CD4-positive, alpha-beta T cell (primary cell): ENCODE measurements at places on chromosomes 6 and 20. TPM values are rescaled to one million over a fixed set of nuclear protein-coding genes. Genes with fewer than 3 reads are reported as not detected.

- H3K27me3 ChIP-seq = no peaks in the 10 kb centered on the region
- no peak overlapping the region for H3K4me3 ChIP-seq
- H3K27ac ChIP-seq = no peak overlapping the region
- DNase-seq = no peak
- H3K36me3 ChIP-seq = no peaks in the 10 kb centered on the region
- H3K4me1 ChIP-seq = no peaks in the 10 kb centered on the region
Measured at GRCh38 chr6:11814819-11815218, 36.2 kb upstream of the ADTRP start.

PREP gene
- 14.9 TPM for total RNA-seq

DNA sequence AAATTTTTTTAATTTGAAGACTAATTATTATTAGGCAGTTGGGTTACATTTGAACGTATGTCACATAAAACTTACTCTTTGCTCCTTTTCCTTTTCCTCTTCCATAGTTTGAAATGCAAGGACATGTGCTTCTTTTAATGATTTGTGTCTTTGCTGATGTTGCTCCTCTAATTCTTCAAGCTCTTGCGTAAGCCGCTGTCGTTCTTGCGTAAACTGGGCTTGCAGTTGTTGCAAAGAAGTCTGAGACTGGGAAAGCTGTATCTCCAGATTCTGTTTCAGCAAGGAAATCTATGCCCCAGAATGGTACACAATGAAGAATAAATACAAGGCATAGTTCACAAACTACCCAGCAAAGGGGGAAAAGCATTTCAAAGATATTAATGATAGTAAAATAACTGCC lies 45.1 kb upstream of the MCM9 start:
- no peak overlapping the region for H3K27ac ChIP-seq
- H3K36me3 ChIP-seq = no peaks in the 10 kb centered on the region
- H3K4me3 ChIP-seq = no peak overlapping the region
- no peak for DNase-seq

DNA sequence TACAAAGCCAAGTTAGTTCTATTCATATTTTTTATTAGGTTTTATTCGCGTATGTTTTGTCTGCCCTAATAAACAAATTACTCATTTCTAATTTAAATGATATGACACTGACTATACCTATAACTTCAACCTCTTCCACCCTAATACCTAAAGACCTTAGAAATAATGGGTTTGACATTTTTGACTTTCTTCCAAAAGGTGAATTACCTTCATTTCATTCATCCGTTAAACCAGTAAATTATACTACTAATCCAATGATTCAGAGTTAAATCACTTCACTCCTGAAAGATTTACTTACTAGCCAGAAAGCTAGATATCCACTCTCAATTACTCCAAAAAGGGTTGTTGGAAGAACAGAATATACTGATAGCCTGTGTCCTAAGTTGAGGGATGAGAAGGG lies 5.2 kb downstream of the MRPS10 start:
- no peaks in the 10 kb centered on the region for H3K27me3 ChIP-seq
- H3K4me1 ChIP-seq = peaks cover 20% of the 10 kb centered on the region
- no peak for DNase-seq
- no peak overlapping the region for H3K27ac ChIP-seq
- peaks cover 59% of the 10 kb centered on the region for H3K36me3 ChIP-seq

LZTS3 gene
- total RNA-seq = 22.4 TPM

GRCh38 chr6:127855542-127856159 lies 45.2 kb downstream of the THEMIS start:
- peak; percentile 75 for DNase-seq
- H3K36me3 ChIP-seq = peaks cover 32% of the 10 kb centered on the region
- peaks cover 6% of the 10 kb centered on the region for H3K4me1 ChIP-seq
- H3K27ac ChIP-seq = no peak overlapping the region
- no peaks in the 10 kb centered on the region for H3K27me3 ChIP-seq
- H3K4me3 ChIP-seq = no peak overlapping the region

- H3K36me3 ChIP-seq = no peaks in the 10 kb centered on the region
- H3K4me1 ChIP-seq = peaks cover 31% of the 10 kb centered on the region
- no peak overlapping the region for H3K27ac ChIP-seq
- H3K4me3 ChIP-seq = peak overlapping the region; percentile 17
- no peak for DNase-seq
Measured at GRCh38 chr6:14717307-14717706, 528.6 kb upstream of the JARID2 start.

CRISP3 gene
- not detected for total RNA-seq

DNA sequence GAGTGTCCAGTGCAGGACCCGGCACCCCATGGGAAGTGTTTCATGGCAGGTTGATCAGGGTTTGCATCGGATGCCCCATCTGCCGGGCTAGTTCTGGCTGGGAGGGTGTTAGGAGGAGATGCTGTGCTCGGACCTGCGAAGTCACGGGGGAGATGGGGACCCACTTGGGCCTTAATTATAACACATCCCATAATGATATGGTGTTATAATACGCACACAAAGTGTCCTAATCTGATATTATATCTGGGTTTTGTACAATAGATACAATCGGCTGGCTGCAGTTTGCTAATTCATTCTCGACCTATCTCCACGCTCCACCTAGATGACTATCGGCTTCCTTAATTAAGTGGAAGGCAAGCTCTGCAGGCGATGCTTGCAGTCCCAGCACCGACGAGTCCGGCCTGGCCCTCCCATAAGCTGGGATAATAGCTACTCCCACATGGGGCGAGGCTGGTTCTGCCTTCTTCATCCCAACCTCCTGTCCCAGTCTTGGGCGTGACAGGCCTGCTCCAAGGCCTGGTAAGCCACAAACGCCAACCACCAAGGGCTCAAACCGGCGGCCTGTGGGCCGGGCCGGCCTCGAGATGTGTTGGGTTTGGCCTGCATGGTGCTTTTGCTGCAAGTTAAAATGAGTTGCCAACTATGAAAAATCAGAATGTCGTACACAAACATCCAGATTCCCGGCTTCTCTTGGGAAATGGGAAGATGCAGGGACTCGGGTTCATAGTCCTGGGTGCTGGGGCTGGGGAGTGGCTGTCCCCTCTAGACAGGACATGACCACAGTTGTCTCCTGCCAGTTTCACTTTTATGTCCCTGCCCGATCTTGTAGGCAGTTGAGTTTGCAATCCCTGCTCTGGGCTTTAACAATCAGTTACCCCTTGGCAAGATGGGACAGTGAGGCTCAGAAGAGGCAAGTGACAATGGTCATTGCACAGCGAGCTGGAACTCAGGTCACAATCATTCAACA lies 32.7 kb downstream of the CEBPB start:
- no peaks in the 10 kb centered on the region for H3K4me1 ChIP-seq
- H3K27me3 ChIP-seq = no peaks in the 10 kb centered on the region
- no peak overlapping the region for H3K4me3 ChIP-seq
- DNase-seq = no peak

GRCh38 chr6:37308069-37308815 lies 45.5 kb upstream of the RNF8 start:
- peaks cover 38% of the 10 kb centered on the region for H3K36me3 ChIP-seq
- no peaks in the 10 kb centered on the region for H3K4me1 ChIP-seq
- no peak for DNase-seq
- no peak overlapping the region for H3K4me3 ChIP-seq

- H3K27me3 ChIP-seq = no peaks in the 10 kb centered on the region
- DNase-seq = no peak
- no peak overlapping the region for H3K4me3 ChIP-seq
- H3K4me1 ChIP-seq = no peaks in the 10 kb centered on the region
- no peak overlapping the region for H3K27ac ChIP-seq
Measured at GRCh38 chr6:74248966-74249365, 553.0 kb downstream of the CD109 start.

GRCh38 chr6:6730831-6731230 lies 142.3 kb downstream of the LY86 start:
- no peak for DNase-seq
- H3K27ac ChIP-seq = no peak overlapping the region
- H3K27me3 ChIP-seq = no peaks in the 10 kb centered on the region
- H3K36me3 ChIP-seq = no peaks in the 10 kb centered on the region
- H3K4me3 ChIP-seq = no peak overlapping the region
- no peaks in the 10 kb centered on the region for H3K4me1 ChIP-seq

TSBP1 gene
- total RNA-seq = not detected

DNA sequence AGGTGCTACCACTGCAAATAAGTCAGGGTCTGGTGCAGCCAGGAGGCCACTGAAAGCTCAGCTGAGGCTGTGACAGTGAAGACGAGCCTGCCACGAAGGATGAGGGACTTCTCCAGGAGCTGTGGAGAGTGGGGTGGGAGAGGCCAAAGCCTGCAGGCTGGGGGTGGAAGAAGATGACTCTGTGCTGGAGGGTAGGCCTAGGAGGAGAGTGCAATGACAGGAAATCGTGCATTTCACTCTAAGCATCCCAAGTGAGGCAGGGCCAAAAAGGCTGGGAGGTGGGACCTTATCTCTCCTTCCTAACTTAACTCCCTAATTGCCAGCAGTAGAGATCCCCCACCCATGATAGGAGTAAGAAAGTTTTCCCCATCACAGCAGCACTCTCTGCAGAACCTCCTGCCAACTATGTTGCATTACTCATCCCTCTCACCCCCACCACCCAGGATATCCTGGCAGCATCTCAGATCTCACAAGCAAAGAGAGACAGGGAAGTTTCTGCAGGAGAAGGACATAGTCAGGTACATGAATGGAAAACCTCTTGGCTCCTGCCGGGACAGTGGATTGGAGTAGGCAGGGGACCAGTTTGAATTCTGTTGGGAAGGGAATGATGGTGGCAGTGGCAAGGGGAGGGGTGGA lies 466.2 kb downstream of the CDH26 start:
- no peak overlapping the region for H3K4me3 ChIP-seq
- H3K27ac ChIP-seq = no peak overlapping the region
- H3K27me3 ChIP-seq = no peaks in the 10 kb centered on the region
- H3K36me3 ChIP-seq = no peaks in the 10 kb centered on the region
- H3K4me1 ChIP-seq = no peaks in the 10 kb centered on the region

- H3K27me3 ChIP-seq = no peaks in the 10 kb centered on the region
- peaks cover 12% of the 10 kb centered on the region for H3K36me3 ChIP-seq
- H3K27ac ChIP-seq = no peak overlapping the region
- no peaks in the 10 kb centered on the region for H3K4me1 ChIP-seq
- H3K4me3 ChIP-seq = no peak overlapping the region
- no peak for DNase-seq
Measured at GRCh38 chr6:16545382-16545781, 215.9 kb downstream of the ATXN1 start.

- H3K27ac ChIP-seq = no peak overlapping the region
- H3K4me3 ChIP-seq = no peak overlapping the region
- no peak for DNase-seq
- H3K4me1 ChIP-seq = no peaks in the 10 kb centered on the region
- no peaks in the 10 kb centered on the region for H3K36me3 ChIP-seq
Measured at GRCh38 chr20:50674138-50674825, 17.1 kb downstream of the RIPOR3 start.

SMLR1 gene
- total RNA-seq = not detected

DNA sequence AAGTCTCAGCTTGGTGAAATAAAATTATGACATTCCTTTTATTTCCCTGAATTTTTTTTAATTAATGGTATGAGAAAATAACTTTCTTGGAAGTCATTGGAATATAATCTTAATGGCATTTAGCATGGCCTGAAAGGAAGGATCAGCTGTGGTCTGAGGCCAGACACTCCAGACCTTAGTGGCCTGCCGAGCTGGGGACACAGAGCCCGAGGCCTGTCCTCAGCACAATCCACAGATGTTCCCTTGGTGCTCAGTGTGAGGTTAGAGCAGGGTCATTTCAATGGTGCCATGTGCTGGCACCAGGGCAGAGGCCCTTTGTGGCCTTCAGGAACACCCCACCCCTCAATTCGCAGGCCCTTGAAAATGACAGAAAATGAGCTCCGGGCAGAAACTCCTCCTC lies 120.6 kb downstream of the ADGB start:
- H3K27me3 ChIP-seq = no peaks in the 10 kb centered on the region
- H3K4me3 ChIP-seq = no peak overlapping the region
- no peaks in the 10 kb centered on the region for H3K36me3 ChIP-seq
- H3K4me1 ChIP-seq = no peaks in the 10 kb centered on the region

CALHM4 gene
- total RNA-seq = not detected

COL9A3 gene
- total RNA-seq = not detected

TM9SF4 gene
- total RNA-seq = 24.5 TPM

CCN6 gene
- not detected for total RNA-seq

- peaks cover 41% of the 10 kb centered on the region for H3K4me1 ChIP-seq
- no peaks in the 10 kb centered on the region for H3K27me3 ChIP-seq
- no peak overlapping the region for H3K4me3 ChIP-seq
- no peak overlapping the region for H3K27ac ChIP-seq
Measured at GRCh38 chr6:7144872-7145584, 37.3 kb downstream of the RREB1 start.

PRKN gene
- total RNA-seq = 5.2 TPM

GRCh38 chr20:1427457-1428054 lies 34.7 kb upstream of the FKBP1A start:
- H3K36me3 ChIP-seq = no peaks in the 10 kb centered on the region
- H3K4me3 ChIP-seq = no peak overlapping the region
- DNase-seq = no peak
- H3K27me3 ChIP-seq = no peaks in the 10 kb centered on the region

HLA-DOA gene
- 6.1 TPM for total RNA-seq

BMP7 gene
- total RNA-seq = not detected

- H3K27ac ChIP-seq = no peak overlapping the region
- no peaks in the 10 kb centered on the region for H3K27me3 ChIP-seq
- DNase-seq = no peak
- no peaks in the 10 kb centered on the region for H3K4me1 ChIP-seq
Measured at GRCh38 chr6:80094017-80094416, 12.5 kb upstream of the BCKDHB start.

GRCh38 chr6:19231878-19232561 lies 605.1 kb upstream of the ID4 start:
- H3K27ac ChIP-seq = no peak overlapping the region
- H3K4me1 ChIP-seq = no peaks in the 10 kb centered on the region
- no peaks in the 10 kb centered on the region for H3K36me3 ChIP-seq
- no peaks in the 10 kb centered on the region for H3K27me3 ChIP-seq
- DNase-seq = no peak

DNA sequence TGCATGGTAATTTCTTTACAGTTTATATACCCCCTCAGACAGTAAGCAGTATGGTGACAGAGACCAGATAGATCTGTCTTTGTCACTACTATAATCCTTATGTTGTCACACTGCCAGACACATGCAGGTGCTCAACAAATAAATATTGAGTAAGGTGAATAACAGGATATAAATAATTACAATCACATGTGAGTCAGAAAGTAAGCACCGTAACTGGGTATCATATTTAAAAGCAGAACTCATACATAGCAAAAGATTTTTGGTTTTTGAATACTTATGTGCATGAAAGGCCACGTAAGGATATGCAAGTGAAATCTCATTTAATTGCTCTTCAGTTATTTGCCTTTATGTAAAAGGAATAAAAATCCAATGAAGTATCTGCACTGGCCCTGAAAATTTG lies 17.4 kb downstream of the CNBD2 start:
- DNase-seq = no peak
- H3K4me3 ChIP-seq = no peak overlapping the region
- no peaks in the 10 kb centered on the region for H3K4me1 ChIP-seq
- no peak overlapping the region for H3K27ac ChIP-seq
- peaks cover 3% of the 10 kb centered on the region for H3K27me3 ChIP-seq
